ENCODE measurements at places on chromosomes 4 and X.

DNA sequence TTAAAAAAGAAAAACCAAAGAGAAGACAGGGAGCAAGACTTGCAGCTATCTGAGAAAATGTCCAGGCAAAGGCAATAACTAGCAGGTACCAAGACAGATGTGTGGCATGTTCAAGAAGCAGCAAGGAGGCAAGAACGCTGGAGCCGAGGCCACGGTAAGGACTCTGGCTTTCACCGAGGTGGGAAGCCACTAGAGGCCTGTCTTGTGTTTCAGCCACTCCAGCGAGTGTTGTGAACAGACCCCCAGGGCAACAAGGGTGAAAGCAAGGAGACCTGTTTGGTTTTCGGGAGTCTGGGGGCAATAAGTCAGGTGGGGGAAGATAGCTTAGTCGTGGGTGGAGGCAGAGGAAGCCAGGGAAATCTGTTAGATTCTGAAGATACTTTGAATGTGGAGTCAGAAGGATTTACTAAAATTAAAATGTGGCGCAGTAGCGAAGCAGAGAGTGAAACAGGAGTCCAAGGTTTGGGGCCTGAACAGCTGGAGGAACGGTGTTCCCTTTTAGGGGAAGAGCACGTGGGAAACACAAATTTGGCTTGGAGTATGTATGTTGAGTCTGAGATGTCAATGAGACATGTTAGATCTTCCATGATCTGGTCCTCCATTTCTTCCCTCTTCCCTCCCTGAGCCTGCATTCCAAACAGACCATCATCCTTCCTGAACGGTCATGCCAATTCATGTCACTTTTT, 3.1 kb downstream of the WDR1 start:
- DNase-seq, result no peak

GRCh38 chrX:44967221-44967620, 94.2 kb downstream of the KDM6A start:
- DNase-seq, result no peak

DNA sequence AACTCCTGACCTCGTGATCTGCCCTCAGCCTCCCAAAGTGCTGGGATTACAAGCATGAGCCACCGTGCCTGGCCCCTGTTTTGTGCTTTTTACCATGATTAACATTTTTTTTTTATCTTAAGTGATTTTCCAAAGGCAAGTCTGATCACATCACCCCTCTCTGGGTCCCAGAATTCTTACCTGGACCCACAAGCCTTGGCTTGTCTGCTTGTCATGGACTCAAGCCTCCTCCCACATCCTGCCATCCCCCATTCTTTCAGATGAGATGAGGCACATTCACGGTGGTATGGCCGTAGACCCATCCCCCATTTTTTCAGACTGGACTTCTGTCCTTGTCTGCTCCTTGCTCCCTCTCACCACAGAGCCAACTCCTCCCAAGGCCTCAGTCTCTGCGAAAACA, 55.3 kb downstream of the APLN start:
- no peak for DNase-seq

DNA sequence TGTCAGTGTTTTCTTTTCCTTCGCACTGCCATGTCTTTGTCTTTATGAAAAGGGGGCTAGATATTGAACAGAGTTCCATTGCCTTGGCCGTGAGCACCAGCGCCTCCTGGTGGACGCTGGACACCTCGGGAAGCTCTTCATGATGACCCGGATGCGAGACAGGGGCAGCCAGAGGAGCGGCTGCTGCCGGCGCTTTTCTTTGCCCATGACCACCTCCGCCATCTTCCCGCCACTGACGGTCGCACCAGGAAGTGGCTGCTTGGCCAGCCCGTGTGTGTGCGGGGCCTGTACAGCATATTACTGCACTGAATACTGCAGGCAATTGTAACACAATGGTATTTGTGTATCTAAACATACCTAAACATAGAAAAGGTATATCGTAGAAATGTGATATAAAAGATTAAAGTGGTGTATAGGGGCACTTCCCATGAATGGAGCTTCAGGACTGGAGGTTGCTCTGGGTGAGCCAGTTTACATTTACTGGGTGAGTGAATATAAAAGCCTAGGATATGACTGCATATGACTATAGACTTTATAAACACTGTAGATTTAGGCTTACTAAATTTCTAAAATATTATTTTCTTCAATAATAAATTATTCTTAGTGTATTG, 15.8 kb upstream of the GRIA2 start:
- DNase-seq, result no peak

GRCh38 chr4:93828332-93828994, at the start of gene ATOH1:
TSS of gene ATOH1 (plus strand) at chr4:93828753. CDS start at chr4:93828927, 174 bp downstream.
- DNase-seq, result peak; percentile 7

- no peak for DNase-seq
Measured at GRCh38 chr4:66331761-66332160, 661.5 kb upstream of the EPHA5 start.

DNA sequence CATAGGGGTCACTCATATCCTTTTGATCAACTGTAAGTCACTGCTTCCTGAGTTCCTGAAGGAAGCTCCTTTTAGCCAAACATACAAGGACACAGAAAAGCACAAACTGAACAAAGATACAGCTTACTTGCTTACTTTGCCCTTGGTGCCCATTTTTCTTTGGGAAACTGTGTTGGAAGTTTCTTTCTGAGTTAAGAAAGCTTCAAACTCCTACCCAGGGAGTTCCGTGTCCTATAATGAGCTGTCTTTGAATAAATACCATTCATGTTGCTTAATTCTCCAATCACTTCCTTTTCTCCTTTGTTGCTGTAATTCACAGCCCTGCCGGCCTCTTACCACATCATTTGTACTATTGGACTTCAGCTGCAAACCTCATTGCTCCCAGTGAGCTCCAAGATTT, at the start of gene ADH4:
ADH4 (minus strand) TSS at position 228 of the 400 bp plus-strand sequence; CDS start at position 153, 75 bp downstream.
- DNase-seq, result no peak

DNA sequence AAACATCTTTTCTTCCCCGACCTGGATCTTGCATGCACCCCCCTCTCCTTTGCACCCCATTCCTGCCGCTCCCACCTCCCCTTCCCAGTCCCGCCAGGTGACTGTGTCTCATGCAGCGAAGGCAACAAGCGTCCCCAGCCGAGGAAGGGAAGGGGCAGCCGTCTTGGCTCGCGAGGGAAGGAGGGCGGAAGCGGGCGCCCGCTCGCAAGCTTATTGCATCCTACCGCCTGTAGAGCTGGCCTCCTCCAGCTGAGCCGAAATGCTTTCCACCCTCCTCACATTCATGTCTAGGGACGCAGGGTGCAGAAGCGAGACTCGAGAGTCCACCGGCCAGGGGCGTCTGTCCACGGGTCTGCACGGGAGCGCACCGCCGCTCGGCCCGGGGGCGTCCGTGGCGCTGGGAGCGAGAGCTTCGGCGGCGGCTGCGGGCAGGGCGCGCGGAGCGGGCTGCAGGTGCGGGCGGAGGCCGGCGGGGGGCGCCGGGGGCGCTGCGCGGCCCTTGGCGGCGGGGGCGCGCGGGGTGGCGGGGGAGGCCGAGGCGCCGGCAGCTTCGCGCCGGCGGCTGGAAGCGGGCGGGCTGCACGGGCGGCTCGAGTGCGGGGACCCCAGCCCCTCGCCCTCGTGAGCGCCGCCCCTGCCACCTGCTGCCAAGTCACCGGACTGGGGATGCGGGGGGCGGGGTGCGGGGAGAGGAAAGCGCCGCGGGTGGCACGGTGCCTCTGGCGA, at the start of gene KCNIP4:
KCNIP4 (minus strand) TSS at position 426 of the 726 bp plus-strand sequence.
- no peak for DNase-seq
